ENCODE measurements at places on chromosomes 2 and 18. TPM values are rescaled to one million over a fixed set of nuclear protein-coding genes. Genes with fewer than 3 reads are reported as not detected.

XIRP2 gene
- 0.65 TPM for total RNA-seq

LYPD6 gene
- total RNA-seq = not detected

OR6B2 gene
- not detected for total RNA-seq

WDR12 gene
- 6.4 TPM for total RNA-seq

B3GNT7 gene
- total RNA-seq = 0.80 TPM

RAD51AP2 gene
- total RNA-seq = not detected

MC2R gene
- not detected for total RNA-seq

AP1S3 gene
- 5.5 TPM for total RNA-seq

CD8A gene
- total RNA-seq = not detected

RPS27A gene
- 2,062 TPM for total RNA-seq

DNAJC5G gene
- total RNA-seq = not detected

ZNF142 gene
- total RNA-seq = 16.9 TPM

Data from epithelial cell of alveolus of lung (primary cell).